ENCODE measurements at places on chromosomes 11 and 22. TPM values are rescaled to one million over a fixed set of nuclear protein-coding genes. Genes with fewer than 3 reads are reported as not detected.

DNA sequence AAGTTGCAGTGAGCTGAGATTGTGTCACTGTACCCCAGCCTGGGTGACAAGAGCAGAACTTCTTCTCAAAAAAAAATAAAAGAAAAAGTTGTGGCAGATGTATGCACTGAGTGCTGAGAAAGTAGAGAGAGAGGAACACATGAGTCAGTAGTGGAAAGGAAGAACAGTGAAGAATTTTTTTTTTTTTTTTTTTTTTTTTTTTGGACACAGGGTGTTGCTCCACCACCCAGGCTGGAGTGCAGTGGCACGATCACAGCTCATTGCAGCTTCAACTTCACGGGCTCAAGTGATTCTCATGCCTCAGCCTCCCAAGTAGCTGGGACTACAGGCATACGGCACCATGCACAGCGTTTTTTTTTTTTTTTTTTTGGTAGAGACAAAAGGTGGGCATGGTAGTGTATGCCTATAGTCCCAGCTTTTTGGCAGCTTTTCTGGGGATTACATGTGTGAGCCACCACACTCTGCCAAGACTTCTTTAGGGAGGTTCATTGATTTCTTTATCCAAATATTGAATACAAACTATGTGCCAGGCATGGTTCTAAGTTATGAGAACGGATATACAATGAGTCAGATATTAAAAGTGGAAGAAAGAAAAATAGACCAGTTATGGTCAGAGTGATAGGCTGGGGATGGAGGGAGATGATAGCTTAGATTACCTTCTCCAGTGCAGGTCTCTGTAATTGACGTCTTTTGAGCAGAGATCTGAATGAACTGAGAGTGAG lies 62.0 kb downstream of the YAP1 start:
- DNase-seq: no peak

DNA sequence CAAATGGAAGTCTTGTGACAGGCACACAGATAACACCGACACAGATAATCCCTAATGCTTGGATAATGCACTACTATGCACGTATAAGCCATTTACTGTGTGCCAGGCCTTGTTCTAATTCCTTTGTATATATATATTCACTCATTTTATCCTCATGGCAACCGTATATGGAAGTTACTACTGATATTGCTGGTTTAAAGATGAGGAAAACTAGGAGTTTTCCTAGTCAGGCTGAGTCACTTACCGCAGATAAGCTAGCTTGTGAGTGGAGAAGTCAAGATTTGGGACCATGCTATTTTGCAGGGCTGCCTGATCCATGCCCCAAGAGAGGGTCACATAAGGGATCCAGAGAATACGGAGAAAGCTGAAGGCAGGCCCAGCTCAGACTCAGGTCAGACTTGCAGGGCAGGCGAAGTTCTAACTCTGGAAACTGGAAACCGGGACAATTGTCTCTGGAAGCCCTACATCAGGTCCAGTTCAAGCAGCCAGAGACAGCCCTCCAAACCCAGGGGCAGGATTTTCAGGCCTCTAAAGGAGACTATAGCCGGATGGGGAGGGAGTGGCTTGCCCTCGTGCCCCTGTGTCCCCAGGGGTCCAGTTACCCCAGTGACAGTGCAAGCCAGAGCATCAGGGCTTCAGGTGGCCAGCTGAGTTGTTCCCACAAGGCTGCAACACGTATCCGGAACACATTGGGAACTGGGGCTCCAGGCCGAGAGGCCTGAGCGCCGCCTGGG lies 534.8 kb downstream of the INSC start:
- DNase-seq: peak; percentile 59

GRCh38 chr22:45093609-45094008 lies 70.1 kb upstream of the NUP50 start:
- no peak for DNase-seq

DNA sequence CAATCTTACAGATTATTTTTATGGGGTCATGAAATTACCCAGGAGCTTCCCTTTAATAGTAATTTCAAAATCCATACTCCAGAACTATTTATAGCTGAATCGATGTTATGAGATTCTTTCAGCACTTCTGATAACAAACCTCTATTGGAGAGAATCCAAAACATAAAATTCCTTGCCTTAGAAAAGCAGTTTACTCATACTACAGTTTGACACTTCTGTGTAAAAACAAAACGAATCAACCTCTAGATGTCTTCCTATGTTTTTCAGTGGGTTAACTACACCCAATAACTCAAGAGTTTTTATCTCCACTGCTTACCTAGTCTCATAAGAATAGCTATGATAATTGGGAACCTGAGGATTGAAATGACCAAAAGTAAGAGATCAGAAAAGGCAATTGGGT lies 35.6 kb downstream of the KIF18A start:
- DNase-seq: no peak

- DNase-seq: no peak
Observed at GRCh38 chr22:45285263-45286058, 712 bp downstream of the UPK3A start.

GRCh38 chr11:130260742-130261141 lies 54.0 kb downstream of the ZBTB44 start:
- DNase-seq: no peak

GRCh38 chr11:81915045-81915444 lies 818.6 kb downstream of the FAM181B start:
- DNase-seq: no peak

DNA sequence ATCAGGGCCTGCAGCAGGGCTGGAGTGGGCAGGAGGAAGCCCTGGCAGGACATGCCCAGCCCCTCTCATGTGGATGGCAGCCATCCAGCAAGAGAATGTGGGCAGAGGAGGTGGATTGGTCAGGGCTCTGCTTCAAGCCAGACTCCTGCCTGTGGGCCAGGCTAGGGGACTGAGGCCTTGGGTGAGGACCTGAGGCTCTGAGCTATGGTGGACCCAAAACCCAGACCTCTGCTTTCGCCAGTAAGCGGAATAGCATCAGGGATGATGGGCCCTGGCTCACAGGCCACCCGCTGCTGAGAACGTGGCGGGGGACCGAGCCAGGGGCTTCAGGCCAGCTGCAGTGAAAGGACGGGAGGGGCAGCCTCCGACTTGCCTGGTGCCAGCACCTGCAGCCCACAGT lies 57.4 kb downstream of the LINC01488 start:
- DNase-seq: peak; percentile 20

DNA sequence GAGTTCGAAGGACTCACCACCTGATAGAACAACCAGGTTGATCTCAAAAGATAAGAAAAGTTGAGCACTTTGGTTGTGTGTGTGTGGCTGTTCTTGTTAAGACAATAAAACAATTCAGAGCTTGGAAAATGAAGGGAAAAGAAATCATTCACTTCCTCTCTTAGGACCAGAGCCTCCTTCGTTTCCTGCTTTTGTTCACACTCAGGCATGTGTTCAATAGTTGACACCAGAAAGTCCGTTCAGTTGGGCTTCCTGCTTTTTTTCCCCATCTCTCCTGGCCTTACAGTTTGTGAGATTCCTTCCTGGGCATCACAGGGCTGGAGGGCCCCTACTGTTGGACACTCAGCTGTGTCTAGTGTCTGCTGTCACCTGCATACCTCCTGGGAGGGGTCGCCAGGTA lies 48.0 kb downstream of the TSPAN18 start:
- no peak for DNase-seq

NRIP3 gene
- 10.6 TPM for total RNA-seq

TSPAN18 gene
- total RNA-seq: 20.5 TPM
